Fibroblast of skin of left quadriceps (primary cell): ENCODE measurements at places on chromosomes 12 and 14.

- DNase-seq = peak; percentile 51
These were observed 213.2 kb downstream of the C12orf50 start for GRCh38 chr12:87815771-87816585.

GRCh38 chr14:49720744-49721143 lies 27.8 kb downstream of the KLHDC1 start:
- DNase-seq = no peak

DNA sequence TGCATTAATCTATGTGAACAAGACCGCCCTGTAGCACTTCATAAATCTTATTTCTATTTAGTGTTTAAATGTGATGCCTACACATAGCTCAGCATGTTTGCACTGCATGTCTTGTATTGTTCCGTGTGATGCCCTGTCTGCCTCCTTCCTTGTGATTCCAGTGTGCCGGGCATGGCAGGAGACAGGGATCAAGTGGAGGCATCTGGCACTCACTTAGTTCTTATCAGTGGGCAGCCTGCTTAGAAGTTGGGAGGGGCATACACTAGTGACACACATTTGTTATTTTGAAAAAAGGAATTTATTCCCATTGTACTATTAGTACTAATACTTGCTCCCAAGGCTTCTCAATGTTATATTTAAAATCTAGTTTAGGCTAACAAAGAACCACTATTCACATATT lies 176.4 kb downstream of the KCNA5 start:
- no peak for DNase-seq

DNA sequence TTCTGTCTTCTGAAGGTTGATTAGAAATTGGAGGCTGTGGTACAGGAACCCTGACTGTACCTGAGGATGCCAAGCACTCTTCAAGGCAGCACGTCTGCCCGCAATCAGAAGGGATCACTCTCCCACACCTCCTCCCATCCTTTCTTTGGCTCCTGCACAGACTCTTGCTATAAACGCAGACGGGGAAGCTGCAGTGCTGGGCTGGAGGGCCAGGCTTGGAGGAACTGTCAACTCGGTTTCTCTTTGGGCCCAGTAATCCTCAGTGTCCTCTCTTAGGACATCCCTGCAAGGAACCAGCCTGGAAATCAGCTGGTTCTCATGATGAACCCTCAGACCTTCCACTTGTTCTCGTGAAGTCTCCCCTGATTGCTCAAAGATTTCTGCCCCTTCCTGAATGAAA lies 201.4 kb downstream of the ADGRD1 start:
- DNase-seq = no peak

GRCh38 chr14:35220920-35221319 lies 71.3 kb upstream of the PSMA6 start:
- no peak for DNase-seq

GRCh38 chr14:53947452-53948204 lies 9.0 kb downstream of the BMP4 start:
- DNase-seq = no peak

GRCh38 chr12:59890896-59891579 lies 295.2 kb downstream of the SLC16A7 start:
- no peak for DNase-seq

DNA sequence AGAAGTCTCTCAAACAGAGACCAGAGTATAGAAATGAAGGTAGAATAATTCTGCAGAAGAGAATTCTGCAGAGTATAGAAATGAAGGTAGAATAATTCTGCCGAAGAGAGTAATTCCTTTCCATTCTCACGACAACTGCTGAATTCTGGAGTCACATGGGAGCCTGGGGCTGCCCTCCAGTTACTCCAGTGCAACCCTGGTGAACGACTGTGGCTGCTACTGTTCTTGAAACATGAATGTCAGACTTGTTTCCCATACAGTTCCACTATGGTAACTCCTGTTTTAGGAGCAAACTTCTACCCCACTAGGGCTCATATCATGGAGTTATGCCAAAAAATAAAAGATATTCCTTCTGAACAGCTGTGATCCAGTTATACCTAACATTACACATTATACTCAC lies 164.4 kb downstream of the KICS2 start:
- DNase-seq = no peak

DNA sequence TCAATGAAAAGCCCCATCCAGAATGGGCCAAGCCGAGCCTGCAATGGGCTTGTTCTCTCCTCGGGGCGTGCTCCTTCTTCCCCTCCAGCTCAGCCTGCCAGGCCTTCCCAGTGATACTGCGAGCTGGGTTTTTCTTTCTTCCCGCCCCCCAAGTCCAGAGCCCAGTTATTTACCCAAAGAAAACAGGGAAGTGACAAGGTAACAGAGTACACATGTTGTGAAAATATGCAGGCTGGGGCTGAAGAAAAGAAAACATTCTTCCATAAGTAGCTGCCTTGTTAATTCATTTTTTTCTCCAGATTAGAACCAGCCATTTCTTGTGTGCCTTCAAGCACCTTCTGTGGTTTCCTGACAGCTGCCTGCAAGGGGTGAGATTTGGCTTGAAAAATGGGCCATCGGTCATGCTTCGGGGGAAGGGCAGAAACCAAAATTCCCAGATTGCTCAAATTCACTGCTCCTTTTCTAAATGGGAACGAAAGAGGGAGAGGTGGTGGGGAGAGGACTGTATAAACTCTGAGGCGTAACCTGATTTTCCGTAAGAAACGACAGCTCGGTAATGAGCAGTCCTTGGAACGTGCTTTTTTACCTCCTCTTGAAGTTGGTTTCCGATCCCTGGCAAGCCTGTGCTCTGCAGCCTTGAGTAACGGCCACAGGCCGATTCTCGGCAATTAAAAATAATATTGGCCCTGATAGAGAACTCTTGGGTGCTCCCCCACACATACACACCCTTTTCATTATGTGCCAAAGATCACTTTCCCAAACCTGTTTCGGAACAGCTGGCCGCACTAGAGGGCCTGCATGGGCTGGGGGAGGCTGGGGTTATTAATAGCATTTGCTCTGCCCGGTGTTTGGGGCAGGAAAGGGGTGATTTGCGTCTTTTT lies 229.4 kb downstream of the ZFP36L1 start:
- no peak for DNase-seq

- DNase-seq = no peak
These were observed 1.5 kb downstream of the CMAS start for GRCh38 chr12:22047494-22047893.

GRCh38 chr12:1318327-1319031 lies 275.9 kb downstream of the FBXL14 start:
- DNase-seq = peak; percentile 43

DNA sequence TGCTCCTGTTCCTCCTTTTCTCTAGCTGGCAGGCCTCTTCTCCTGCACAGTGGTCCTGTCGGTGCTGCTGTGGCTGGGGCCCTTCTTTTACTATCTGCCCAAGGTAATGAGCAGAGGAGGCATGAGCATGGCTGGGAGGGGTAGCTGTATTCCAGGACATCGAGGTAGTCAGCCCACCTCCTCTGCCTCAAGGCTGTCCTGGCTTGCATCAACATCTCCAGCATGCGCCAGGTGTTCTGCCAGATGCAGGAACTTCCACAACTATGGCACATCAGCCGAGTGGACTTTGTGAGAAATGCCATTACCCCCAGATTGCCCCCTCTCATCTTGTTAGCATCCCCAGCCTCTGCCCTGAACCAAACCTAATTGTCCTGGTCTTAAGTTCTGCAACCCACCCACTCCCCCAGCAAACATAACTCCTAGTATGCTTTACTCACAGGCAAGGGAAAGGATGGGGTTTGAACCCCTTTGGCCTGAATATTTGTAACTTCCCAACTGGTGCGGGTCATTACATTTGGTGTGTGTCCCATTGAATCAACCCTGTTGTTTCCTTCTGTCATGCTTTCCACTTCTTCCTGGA lies 9.1 kb downstream of the B4GALNT1 start:
- no peak for DNase-seq

DNA sequence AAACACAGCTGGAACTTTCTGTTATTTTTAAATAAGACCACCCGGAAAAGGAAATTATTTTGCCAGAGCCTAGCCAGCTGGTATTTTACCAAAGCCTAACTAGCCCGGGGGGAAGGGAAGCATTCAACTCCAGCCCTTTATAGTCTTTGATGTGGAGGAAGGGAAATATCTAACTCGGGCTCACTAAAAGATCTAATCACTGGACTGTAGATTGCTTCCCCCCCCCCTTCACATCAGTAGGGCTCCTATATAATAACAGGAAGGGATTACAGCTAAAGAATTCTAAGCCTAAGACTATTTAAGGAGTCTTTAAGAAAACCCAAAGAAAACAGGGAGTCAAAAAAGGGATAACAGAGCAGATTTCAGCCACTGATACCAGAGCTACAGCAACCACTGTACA lies 431.1 kb downstream of the KCNH5 start:
- no peak for DNase-seq

GRCh38 chr12:58629376-58629775 lies 290.9 kb downstream of the LRIG3 start:
- DNase-seq = no peak

DNA sequence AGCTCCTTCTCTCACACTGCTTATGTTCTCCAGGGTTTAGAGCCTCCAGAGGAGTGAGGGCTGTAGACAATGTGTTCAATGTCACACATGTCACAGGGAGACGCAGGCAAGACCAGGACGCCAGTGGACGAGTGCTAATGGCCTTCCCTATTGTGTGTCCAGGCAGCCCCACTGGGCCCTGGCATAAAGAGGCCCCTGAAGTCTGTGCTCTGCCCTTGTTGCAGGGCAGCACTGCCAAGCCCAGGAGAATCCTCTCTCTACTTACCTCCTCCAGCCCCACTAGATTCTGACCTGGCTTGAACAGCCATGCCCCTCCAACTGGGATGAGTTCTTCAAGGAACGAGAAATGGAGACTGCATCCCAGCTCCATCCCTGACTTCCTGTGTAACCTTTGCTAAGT lies 24.8 kb upstream of the TMEM106C start:
- no peak for DNase-seq

- DNase-seq = no peak
These were observed 14.9 kb downstream of the C2CD5 start for GRCh38 chr12:22529281-22530060.

GRCh38 chr12:131882804-131883520 lies 11.5 kb upstream of the ULK1 start:
- DNase-seq = no peak

GRCh38 chr14:102739190-102739469 lies 38.1 kb upstream of the TRAF3 start:
- DNase-seq = no peak
